ENCODE measurements at places on chromosomes 6 and 20. TPM values are rescaled to one million over a fixed set of nuclear protein-coding genes. Genes with fewer than 3 reads are reported as not detected.

PSORS1C1 gene
- total RNA-seq, result 3.3 TPM

CTAGE9 gene
- total RNA-seq, result not detected

FAM162B gene
- not detected for total RNA-seq

WTAP gene
- total RNA-seq, result 69.7 TPM

ZKSCAN3 gene
- 2.1 TPM for total RNA-seq

DPPA5 gene
- not detected for total RNA-seq

GMEB2 gene
- total RNA-seq, result 10.5 TPM

GRIK2 gene
- 0.22 TPM for total RNA-seq

SLC26A8 gene
- not detected for total RNA-seq

RNF8 gene
- 22.9 TPM for total RNA-seq

ZC2HC1B gene
- total RNA-seq, result not detected

EDN1 gene
- 39.5 TPM for total RNA-seq

C20orf141 gene
- not detected for total RNA-seq

MUCL3 gene
- total RNA-seq, result not detected

BTNL2 gene
- total RNA-seq, result not detected

KLHDC3 gene
- total RNA-seq, result 34.3 TPM

OR2J3 gene
- not detected for total RNA-seq

ASIP gene
- total RNA-seq, result not detected

POM121L2 gene
- not detected for total RNA-seq

SLC17A3 gene
- total RNA-seq, result 1.4 TPM

Measured in A549 treated with CpdA at 1 μM for 4 hours (cell line).